ENCODE measurements at places on chromosomes 5 and 9.
A peak's percentile ranks its signal among the peaks of the same experiment; 100 is the strongest.

- peak; percentile 97 for DNase-seq
Observed at GRCh38 chr9:77449240-77450084, 198.7 kb downstream of the GNA14 start.

GRCh38 chr5:35849860-35850259 is 6.8 kb upstream of the IL7R start:
- no peak for DNase-seq

DNA sequence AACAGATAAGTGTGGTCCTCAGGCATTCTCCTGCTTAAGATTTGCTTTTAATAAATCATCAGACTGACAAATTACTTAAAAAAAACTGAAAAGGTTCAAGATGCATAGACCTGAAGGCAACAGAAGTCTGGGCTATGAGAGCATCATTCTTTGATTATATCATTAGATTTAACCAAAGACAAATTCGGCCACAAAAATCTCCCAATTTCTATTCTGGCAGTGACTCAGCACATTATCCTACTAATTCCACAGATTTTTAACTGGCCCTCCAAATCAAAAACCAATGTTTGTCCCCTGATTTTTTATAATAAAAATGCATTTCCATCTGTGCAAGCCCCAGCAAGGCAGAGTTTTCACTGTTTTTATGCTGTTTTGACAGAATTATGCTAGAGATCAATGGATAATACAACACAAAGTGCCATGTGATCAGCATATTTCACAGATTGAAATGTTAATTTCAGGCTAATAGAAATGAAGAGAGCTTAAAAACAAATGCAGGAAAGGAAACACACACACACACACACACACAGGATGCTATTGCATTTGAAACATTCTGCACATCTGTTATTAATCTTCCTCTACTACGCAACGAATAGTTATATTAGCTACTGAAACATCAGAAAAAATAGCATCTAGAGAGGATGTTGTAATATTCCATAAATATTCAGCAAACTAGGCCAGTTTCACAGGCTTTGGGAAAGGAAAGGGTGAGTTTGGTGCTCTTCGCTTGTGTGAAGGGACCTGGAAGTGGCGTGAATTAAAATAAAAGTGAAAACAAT is 177.6 kb upstream of the ST8SIA4 start:
- peak; percentile 83 for DNase-seq

DNA sequence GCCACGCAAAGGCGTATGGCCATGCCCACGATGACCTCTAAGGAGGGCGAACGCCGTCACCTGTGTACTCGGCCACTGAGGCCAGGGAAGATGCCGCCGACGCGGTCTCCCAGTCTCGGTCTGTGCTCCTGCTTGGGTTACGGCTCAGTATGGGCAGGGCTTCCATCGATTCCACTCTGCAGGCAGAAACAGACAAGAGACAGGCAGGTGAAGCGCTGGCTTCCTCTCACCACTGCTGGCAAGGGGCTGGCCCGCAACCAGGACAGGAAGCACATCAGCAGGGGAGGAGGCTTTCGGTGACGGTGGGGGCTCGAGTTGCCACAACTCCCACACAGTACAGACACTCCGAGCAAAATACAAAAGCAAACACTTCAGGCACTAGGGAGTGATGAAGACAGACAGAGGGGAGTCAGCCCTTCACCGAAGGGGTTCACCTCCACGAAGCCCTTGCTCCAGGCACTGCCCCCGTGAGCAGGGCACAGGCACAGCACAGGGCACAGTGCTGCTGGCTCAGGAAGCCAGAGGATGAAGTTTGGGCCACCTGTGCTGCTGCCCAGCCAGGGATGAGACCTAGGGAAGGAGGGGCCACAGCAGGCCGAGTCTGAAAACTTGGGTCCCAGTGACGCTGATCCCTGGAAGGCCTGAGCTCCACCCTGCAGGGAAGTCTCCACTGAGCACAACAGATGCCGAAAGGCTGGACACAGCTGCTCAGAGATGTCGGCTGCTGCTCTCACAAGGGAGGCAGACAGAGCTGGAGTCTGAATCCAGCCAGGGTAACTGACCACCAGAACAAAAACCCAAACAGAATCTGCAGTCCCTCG is 91.3 kb downstream of the CAMSAP1 start:
- DNase-seq = no peak

DNA sequence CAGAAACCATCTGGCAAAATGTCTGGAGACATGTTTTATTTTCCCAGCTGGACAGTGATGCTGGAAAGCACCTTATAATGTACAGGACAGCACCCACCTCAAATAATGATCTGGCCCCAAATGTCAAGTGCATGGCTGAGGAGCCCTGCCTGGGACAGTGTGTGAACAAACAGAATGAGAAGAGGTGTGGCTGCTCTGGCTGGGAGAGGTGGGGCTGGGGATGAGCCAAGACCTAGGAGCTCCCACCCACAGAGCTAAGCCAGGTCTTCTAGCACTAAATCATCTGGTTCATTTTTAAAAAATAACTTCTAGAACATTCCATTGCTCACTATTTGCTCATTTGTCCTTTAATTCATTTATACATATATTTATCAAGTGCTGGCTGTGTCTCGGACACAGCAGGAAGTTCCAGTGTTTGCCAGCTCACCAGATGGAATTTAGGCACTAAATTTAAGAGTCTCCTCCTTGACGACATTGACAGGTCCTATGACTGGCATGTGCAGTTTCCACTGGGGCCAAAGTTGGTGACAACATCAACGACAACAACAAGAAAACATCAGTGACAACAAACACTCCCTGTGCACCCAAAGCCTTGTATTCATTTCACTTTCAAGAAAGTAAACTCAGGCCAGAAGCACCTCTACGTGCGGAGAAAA is 59.1 kb downstream of the GTF3C4 start:
- no peak for DNase-seq

GRCh38 chr5:32771037-32771436 is 59.9 kb downstream of the NPR3 start:
- no peak for DNase-seq
